ENCODE measurements at places on chromosomes 2 and 18. TPM values are rescaled to one million over a fixed set of nuclear protein-coding genes. Genes with fewer than 3 reads are reported as not detected.
A peak's percentile ranks its signal among the peaks of the same experiment; 100 is the strongest.

DNA sequence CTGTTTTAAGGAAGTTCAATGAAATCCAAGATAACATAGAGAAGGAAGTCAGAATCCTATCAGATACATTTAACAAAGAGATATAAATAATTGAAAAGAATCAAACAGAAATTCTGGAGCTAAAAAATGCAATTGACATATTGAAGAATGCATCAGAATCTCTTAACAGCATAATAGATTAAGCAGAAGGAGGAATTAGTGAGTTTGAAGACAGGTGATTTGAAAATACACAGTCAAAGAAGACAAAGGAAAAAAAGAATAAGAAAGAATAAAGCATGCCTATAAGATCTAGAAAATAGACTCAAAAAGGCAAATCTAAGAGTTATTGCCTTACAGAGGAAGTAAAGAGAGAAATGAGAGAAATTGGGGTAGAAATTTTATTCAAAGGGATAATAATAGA, 204.1 kb downstream of the SS18 start:
- DNase-seq: no peak

- no peak for DNase-seq
Observed at GRCh38 chr18:78031991-78032390, 782.3 kb downstream of the GALR1 start.

DNA sequence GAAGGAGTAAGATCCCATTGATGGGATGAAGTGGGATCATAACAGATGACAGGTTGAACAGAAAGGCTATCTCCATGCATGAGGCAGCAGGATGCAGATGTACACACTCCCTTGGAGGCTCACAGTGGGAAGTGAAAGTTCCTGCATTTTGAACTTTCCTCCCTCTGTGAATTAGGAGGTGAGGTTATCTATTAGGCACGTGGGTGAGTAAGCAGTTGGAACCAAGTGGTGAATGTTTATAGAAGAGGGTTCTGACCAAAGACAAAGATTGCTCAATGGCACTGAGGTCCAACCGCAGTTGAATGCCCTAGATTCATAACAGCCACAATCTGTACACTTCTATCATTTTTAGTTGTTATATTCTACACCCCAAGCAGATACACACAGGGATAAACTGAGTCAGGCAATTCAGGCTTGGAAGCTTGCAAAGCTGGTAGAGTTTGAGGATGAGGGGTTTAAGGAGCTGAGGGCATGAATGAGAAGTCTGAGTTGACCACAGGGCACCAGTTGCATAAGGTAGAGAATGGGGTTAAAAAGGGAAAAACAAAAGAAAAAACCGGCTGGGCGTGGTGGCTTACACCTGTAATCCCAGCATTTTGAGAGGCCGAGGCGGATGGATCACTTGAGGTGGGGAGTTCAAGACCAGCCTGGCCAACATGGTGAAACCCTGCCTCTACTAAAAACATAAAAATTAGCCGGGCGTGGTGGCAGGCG, 7.1 kb upstream of the KCMF1 start:
- DNase-seq: no peak

GRCh38 chr2:161136696-161137324, 23.4 kb upstream of the TANK start:
- no peak for DNase-seq

- no peak for DNase-seq
Observed at GRCh38 chr18:46917803-46918600, 600 bp downstream of the KATNAL2 start.

GRCh38 chr2:48043746-48044145, 137.4 kb upstream of the FBXO11 start:
- no peak for DNase-seq

DNA sequence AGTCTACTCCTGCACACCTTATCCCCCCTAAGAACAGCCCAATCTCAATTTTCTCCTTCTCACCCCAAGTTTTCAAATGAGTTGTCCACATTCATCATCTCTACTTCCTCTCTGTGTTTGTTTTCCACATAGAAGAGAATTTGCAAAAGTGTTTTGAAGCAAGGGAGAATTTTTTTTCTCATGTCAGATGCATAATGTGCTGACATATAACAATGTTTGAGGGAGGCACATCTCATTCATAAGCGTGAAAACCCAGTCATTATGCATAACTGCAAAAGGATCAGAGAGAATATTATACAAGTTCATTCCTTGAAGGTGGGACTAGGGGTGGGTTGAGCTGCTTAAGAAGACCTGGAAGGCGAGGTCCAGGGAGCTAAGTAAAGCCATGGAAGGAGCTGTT, 80.8 kb upstream of the SLC1A4 start:
- no peak for DNase-seq

DNA sequence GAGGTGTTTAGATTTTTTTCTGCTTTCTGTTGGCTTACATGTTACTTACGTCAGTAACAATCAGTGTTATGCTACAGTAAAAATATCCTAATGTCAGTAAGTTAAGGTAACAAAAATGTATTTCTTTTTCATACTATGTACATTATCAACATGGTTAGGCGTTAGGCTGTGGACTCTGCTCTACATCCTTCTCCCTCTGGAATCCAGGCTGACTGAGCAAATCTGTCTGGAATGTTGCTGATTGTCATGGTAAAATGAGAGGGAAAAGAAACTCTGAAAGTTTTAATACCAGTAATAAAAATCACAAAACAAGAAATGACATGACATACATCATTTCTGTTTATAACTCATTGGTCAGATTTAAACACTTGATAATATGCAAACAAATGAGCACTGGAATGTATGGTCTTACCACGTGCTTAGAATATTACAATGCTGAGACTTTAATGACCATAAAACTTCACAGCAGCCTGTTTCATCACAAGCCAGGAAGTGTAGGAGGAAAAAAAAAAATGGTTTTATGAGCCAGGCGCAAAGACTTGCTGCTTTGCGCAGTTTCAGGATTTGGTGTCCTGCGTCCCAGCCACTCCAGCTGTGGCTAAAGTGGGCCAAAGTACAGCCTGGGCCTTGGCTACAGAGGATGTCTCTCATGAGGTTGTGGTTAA, 252.4 kb downstream of the FSIP2 start:
- DNase-seq: no peak

DNA sequence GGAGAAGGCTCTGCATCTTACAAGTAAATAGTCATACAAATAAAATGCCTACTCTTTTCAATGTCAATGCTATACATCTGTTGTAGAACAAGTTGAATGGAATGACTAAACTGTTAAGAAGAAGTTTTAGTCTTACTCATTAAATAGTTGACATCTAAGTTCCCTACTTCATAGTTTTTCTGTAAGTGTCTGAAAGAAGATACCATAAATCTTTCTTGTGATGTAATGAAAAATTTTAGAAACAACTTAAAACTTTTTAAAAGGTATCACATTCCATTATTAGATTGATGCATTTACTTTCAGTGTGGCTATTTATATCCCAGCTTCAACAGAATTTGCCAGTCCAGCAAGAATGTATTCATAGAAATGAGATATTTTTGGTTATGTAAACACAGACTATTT, 185.2 kb upstream of the EPC2 start:
- no peak for DNase-seq

GRCh38 chr2:174399171-174399570, 3.6 kb downstream of the SCRN3 start:
- DNase-seq: no peak

GRCh38 chr2:236402033-236402790, 138.0 kb upstream of the ASB18 start:
- no peak for DNase-seq

DNA sequence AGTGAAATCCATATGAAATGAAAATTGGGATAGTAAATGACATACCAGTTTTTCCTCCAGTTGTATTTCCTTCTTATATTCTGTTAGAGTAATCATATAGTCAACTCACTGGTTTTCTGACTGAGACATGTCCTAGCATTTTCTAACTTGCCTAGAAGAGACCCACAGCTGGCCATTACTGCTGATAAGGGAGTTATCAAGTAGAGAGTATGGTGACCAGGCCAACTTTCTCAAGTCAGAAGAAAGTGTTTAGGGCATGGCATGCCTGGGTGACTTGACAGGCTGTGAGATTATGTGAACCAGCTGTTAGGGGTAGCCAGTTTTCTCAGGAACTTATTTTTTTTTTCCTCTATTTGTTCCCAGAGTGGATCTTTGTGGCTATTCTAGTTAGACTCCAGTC, 81.2 kb downstream of the GPD2 start:
- DNase-seq: no peak

DNA sequence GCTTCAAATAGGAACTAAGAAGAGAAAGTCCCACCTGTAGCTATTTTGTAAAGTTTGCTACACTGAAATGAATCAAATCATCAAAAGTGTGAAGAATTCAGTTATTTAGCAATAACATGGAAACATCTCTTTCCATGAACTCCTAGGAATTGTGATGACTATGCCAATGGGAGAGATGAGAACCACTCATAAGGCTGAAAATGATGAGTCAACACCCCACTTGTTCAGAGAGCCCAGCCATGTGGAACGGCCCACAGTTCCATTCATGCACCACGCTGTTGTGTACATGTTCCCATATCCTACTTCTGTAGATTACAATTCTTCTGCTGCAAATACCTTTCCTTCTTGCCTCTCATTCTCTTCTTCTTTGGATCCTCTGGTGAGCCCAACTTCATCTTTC, 645.5 kb upstream of the ID2 start:
- no peak for DNase-seq

DNA sequence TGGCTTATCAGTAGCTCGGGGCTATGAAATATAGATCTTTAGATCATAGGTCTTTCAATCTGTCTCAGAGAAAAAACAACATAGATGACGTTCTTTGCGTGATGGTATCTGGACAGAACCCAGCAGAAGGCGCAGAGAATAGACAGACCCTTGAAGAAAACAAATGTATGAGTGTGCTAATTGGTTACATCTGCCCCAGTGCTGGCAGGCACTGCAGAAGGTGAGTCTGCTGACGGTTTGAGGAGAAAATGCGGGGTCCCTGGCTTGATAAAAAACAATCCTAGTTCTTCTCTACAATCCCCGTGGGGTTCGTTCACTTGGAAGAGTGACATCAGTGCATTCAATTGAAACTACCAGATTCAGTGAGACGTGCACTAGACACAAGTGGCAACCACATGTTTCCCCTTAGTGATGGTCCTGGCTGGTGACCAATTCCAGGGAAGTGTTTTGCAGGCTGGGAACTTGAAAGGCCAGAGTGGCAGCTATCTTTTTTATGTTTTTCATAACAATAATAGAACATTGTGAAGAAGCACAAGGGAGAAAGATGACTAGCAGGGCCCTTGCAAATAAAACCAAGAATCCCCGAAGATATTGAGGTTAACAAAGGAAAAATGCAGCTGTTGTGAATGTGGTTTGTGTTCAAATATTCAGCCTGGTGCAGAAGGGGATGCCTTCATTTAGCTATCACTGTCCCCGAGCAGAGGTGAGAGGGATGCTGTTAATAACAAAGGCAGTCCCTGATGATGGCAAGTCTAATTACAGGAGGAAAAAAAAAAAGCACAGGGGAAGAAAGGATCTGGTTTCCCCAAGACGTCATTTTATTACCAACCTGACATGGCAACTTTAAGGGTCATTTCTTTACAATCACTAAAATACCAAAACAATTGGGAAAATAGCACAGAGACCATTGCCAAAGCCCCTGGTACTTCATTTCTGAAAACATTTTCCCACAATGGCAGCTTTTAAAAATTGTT, 337.6 kb upstream of the FIGN start:
- no peak for DNase-seq

- DNase-seq: no peak
Observed at GRCh38 chr2:40559175-40559574, 107.3 kb upstream of the SLC8A1 start.

DNA sequence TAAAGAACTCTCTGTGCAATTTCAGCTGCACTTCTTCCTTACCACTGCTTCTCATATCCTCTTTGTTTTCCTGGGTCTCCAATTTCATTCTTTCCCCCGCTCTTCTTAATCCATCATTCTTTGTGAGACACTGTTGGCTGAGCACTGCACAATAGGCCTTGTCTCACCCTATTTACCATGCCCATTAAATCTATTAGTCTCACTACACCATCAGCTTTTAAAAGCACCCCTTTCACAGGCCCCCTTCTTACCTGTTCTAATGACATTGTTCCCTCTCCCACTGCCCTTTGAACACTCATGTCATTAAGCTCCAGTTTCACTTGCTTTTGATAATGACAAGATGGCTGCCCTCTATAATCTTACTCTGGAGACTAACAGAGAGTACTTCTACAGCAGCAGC, 404.1 kb upstream of the ACVR2A start:
- no peak for DNase-seq

DNA sequence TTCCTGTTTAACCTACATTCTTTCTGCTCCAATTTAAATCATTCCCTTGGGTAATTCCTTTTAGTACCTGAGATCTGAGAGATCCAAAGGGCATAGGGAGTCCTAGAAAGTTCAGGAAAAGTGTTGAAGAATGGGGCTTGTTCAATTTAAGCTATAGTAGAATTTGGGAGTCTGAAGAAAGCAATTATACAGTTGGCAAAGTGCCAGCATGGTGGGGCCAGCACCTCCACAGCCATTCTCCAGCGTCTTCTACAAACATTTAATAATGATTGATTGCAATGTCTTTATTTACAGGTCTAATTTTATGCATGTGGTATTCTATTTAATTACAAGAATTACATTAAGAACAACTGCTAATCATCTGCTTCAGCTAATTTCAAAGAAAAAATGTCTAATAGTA, 957.7 kb upstream of the GYPC start:
- no peak for DNase-seq

- no peak for DNase-seq
Observed at GRCh38 chr2:133458280-133458679, 110.0 kb downstream of the NCKAP5 start.

GRCh38 chr2:241900251-241901017, 30.9 kb downstream of the RTP5 start:
- DNase-seq: peak; percentile 66

- DNase-seq: no peak
Observed at GRCh38 chr18:74778191-74778847, 180.6 kb downstream of the ZNF407 start.

DNA sequence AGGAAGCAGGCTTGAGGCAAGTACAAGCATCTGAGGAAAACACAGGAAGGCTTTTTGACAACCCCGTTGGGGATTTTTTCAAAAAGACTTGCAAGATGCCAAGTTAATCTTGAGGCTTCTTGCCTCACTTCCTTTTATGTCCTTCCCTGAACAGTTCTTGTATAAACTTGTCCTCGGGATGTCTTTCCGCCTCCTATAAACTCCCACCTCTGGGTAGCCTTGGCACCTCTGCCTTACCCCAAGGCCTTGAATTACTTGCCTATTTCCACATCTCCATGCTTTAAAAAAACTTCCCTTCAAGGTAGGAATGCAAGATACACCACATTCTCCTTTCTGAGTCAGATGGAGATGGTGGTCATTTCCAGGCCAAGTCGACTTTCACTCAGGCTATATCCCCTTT, 106.4 kb upstream of the RBBP8 start:
- no peak for DNase-seq

- no peak for DNase-seq
Observed at GRCh38 chr18:55998071-55998522, 410.1 kb upstream of the TCF4 start.

Gene SCN2A
- 0.16 TPM for total RNA-seq

Gene GNAL
- total RNA-seq: 5.1 TPM

Gene HNMT
- 13.0 TPM for total RNA-seq

Gene SIX2
- 0.65 TPM for total RNA-seq

Gene LRATD1
- 2.5 TPM for total RNA-seq

Gene TET3
- 2.6 TPM for total RNA-seq

Gene QPCT
- total RNA-seq: 1.7 TPM

Measured in Right ventricle myocardium inferior (tissue), 1 donor.